ENCODE measurements at places on chromosomes 1 and 21.

DNA sequence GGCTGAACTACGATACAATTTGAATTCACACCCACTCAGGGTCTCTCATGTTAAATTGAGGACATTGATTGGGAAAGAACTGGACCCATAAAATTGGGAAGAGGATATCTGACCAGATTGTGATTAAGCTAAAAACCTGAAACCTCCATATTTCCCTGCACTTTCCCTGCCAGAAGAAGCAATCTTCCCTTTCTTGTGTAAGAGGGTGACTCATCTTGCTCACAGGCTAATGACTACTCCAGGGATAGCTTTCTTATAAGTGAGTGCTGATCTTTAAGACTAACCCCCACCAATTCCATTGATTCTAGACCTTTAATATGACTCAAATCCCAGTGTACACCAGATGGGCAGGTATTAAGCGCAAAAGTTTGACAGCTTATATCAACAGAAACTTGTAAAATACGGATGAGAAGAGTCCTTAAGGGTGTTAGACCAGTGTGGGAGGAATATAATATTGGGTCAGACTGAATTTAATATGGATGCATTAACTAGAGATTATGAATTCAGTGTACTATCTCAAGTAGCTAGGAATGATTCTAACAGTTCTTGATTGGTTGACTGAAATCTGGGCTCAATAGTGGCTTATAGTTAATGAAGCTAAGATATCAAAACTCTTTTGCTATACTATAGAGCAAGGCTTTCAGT lies 12.1 kb upstream of the SGIP1 start:
- no peak for DNase-seq

DNA sequence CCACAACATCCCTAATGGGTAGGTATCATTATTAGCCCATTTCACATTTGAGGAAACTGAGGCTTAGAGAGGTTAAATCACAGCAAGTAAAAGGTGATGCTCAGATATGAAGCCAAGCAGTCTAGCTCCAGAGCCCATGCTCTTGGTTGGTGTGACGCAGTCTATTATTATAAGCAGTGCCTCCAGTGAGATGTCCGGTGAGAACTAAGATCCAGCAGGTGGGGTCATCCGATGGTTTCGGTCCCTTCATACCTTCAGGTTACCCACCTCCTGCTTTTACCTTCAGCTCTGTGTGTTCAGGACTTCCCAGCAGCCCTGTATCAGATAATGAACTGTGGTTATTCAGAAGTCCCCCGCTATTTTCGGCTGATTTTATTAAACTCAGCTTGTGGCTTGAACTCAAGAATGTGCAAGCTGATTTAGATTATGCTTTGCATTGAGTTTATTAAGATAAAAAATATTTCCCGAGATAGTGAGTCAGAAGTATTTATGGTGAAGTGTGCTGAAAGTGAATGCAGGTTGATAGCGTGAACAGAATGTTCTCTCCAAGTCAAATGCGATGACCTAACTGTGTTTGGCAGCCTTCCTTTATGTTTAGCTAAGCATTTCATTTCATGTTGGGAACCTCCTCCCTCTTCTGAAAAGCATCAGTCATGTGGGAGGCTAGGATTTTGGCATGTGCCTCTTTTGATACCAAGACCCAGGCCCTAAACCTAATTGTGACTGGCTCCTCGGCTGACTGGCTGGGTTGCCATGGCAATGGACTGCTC lies 160.9 kb upstream of the UBE2U start:
- DNase-seq = no peak

DNA sequence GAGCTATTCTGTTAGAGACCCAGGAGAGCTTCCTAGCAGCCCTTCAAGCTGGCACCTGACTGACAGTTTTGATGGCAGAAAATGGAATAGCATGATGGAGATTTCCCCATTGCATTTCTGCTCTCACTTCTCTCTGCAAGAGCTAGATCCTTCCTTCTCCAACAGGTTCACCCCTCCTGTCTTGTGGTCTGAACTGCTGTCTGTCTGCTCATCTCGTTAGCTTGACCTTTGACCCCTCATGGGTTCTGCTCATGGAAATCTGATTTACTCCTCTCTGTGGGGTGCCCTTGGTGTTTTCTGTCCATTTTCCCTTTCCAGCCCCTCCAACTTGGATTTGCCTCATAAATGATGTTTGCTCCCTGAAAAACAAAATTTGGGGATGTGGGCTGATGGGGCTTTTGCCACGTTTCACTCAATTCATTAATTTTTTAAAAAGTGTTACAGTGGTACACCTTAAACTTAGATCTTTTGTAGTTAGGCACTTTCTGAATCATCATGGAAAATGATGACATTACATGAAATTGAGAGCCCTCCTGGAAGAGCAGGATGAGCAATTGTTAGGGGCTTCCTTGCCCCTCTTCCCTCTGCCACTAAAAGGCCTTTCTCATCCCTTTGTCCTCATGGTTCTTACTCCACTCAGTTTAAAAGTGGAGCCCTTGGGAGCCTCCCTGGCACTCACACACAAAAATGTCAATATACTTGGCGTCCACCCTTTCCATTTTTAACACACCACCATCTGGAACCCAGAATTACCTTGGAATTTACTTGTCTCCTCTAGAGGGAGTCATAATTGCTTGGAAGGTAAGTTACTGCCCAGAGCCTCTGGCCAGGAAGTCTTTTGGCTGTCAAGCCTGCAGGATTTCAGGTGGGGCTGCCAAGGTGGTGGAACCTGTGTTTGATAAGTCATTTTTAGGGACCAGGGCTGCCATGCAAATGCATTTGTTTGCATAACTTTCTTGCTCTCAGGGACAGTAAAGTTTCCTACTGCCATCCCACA lies 31.9 kb upstream of the IL19 start:
- peak; percentile 66 for DNase-seq

DNA sequence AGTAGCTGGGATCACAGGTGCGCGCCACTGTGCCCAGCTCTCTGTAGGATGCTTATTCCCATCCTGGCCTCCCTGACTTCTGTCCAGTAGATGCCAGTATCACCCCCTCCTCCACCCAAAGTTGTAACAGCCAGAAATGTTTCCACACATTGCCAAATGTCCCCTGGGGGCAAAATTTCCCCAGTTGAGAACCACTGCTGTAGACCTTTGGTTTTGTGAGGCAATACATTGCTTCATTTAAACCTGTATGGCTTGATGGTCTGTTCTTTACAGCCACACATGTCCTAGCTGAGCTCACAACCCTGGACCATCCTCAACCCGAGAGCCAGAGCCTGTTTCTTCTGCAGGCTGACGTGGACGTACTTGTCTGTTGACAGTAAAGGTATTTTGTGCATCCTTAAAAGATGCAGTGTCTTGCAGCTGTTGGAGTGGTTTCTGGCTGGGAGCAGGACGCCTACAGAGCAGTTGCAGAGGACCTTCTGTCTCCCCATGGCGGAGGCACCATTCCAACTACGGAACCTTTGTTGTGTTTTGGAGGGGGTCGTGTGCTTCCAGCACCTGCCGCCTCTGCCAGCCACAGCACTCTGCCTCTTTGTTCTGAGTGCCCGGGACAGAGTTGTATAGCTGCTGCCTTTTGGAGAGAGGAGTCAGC lies 26.6 kb downstream of the DOP1B start:
- no peak for DNase-seq

DNA sequence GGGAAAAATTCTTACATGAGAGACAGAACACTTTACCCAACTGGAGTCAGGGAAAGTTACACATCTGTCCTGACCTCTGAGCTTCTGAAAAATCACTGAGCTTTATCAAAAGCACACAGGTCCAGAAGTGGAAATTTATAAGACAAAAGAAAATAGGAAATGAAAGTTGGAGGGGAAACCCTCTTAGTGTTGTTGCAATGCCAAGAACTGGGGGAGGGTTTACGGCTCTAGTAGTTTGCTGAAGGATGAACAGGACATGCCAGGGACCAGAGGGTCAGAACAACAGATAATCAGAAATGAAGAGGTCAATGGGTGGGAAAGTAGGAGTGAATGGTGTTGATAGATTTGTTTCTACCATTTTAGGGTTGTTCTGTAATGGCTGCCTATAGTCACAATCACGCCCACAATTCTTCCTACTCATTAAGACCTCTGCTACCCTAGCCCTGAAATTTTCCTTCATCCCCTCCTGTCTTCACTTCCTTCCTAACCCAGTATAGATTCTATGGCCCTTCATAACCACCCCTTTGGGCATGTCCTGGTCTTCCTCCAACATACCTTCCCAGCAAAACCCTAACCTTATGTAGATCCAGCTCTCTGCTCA lies 30.3 kb upstream of the FMOD start:
- no peak for DNase-seq

DNA sequence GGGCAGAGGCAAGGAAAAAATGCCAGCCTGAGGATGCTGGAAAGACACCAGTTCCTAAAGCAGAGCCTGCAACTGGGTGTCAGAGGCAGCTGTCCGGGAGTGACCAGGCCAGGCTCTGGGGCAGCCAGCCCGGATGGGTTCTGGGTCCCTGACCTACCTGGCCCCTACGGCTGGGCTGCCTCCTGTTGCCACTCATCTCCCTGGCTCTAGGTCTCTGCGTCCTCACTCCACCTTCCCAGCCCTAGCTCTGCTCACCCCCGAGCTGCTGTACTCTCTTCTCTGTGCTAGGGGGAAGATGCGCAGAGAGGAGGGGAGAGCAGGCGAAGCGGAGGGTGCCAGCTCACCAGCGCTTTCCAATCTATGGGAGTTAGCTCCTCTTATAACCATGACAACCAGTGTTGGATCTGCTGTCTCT lies 9.0 kb downstream of the ARHGEF2 start:
- no peak for DNase-seq

- peak; percentile 15 for DNase-seq
Measured at GRCh38 chr1:212814537-212815334, 23.0 kb downstream of the TATDN3 start.

DNA sequence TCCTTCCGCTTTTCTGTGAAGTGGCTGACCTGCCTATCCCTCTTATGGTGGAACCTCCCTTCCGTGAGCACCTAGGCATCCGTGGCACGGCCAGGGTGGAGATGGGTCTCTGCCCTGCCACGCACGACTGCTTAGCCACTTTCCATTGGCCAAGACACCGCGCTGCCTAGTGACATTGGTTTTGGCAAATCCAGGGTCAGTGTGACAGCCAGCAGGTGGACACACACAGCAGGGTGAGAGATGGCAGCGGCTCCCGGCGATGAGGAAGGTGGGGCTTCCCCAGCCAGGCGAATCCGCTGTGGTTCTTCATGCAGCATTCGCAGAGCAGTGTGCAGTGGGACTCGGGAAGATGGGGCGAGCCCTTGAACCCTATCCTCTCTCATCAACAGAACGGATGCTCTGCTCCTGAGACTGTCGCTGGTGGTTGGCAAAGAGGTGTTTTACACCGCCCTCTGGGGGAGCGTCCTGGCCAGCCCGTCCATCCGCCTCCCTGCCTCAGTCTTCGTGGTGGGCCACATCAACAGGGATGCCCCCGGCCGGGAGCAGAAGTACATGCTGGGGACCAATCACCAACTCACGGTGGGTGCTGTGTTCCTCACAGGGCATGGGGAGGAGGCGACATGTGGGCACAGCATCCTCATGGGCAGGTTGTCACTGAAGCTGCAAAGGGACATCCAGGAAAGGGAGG lies 51.8 kb downstream of the DOP1B start:
- DNase-seq = no peak

GRCh38 chr1:3369446-3370076 lies 84.9 kb upstream of the ARHGEF16 start:
- no peak for DNase-seq

DNA sequence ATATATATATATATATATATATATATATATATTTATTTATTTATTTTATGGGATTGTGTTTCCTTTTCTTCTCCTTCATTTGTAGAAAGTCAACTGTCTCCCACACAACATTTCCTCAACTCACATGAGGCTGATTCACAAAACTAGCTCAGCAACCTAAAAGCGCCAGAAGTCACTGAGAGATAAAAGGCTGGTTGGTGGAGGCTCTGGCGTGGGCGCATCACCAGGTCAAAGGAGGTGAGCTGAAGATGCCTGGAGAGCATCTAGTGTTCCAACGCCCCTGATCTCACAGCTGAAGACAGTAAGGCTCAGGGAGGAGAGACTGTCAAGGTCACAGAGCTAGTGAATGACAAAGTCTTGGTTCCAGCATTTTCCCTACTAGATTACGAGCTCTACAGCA lies 78.0 kb downstream of the HLCS start:
- no peak for DNase-seq

GRCh38 chr1:230011333-230012092 lies 55.5 kb upstream of the GALNT2 start:
- no peak for DNase-seq

- no peak for DNase-seq
Measured at GRCh38 chr1:206465951-206466350, 4.3 kb upstream of the IKBKE start.

DNA sequence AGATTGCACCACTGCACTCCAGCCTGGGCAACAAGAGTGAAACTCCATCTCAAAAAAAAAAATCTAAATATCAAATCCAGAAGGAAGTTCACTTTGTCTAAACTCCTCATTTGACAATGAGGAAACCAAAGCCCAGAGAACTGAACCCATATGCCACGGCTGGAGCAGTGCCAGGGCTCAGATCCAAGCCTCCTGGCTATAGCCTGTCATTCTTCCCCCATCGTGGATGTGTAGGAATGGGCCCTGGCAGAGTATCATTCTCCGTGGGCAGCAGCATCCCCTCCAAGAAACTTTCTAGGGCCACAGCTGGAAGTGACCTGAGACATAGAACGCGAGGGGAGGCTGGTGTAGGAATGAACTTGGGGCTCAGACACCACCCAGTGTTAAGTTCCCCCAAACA lies 47.2 kb downstream of the CAPN9 start:
- no peak for DNase-seq

DNA sequence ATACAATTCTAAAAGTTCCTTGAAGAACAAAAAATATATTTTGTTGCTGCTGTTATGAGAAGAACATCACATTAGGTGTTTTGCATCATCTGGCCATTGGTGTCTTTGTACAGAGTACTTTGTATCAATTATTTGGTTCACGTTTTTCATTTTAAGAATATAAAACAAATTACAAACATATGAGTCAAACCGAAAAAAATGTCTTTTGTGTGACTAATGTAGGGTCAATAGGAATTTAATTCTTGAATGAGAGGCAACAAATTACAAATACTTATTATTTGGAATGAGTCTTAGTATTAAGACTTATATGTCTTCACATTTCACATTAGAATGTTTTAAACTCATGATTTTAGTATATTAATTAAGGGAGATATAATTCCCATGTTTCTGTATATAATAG lies 54.8 kb downstream of the NR5A2 start:
- no peak for DNase-seq

- DNase-seq = no peak
Measured at GRCh38 chr1:117235863-117236465, 25.2 kb upstream of the VTCN1 start.

GRCh38 chr1:245345191-245345884 lies 190.6 kb downstream of the KIF26B start:
- peak; percentile 66 for DNase-seq

Data from ELF-1 (cell line).